ENCODE measurements at places on chromosomes 16 and 17. TPM values are rescaled to one million over a fixed set of nuclear protein-coding genes. Genes with fewer than 3 reads are reported as not detected.

The DNASE1L2 gene
- total RNA-seq, result 1.0 TPM

The KRTAP16-1 gene
- total RNA-seq, result not detected

The HOXB2 gene
- 5.6 TPM for total RNA-seq

The CCL7 gene
- not detected for total RNA-seq

The TMEM98 gene
- 84.2 TPM for total RNA-seq

The KRTAP1-1 gene
- not detected for total RNA-seq

The LGALS9 gene
- total RNA-seq, result 5.8 TPM

The SLFN13 gene
- total RNA-seq, result 9.1 TPM

The TRAF7 gene
- total RNA-seq, result 190 TPM

The DOC2B gene
- 0.33 TPM for total RNA-seq

The CCDC200 gene
- not detected for total RNA-seq

The HOXB1 gene
- not detected for total RNA-seq

The ESRP2 gene
- 0.64 TPM for total RNA-seq

The HBA1 gene
- not detected for total RNA-seq

The CAVIN1 gene
- 334 TPM for total RNA-seq

The RAB37 gene
- total RNA-seq, result 2.5 TPM

Data from endothelial cell (in vitro differentiated cells).